Bone marrow (tissue), 2 donors: ENCODE measurements at places on chromosomes 5 and 9.

DNA sequence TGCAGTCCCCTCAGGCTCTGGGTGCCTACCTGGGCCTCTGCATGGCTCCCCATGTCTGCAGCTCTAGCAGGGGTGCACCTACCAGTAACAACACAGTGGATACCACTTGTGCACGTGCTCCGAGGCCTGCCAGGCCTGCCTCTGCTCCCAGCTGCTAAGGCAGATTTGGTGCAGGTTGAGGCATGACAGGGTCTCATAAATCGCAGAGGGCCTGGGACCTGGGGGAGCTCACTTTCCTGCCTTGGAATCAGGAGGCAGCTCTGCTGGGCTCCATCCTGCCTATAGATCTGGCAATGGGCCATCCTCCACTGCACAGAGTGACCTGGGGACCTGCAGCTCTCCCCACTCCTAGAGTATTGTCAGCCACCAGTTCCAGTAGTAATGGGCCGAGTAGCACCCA, 121.9 kb upstream of the CXCL14 start:
- DNase-seq: no peak

- no peak for DNase-seq
These were observed 357.0 kb downstream of the PTPRD start for GRCh38 chr9:10255758-10256157.

- DNase-seq: no peak
These were observed 473.0 kb downstream of the NTRK2 start for GRCh38 chr9:85142496-85142911.

- no peak for DNase-seq
These were observed 59.7 kb downstream of the ERBIN start for GRCh38 chr5:65986050-65986451.

DNA sequence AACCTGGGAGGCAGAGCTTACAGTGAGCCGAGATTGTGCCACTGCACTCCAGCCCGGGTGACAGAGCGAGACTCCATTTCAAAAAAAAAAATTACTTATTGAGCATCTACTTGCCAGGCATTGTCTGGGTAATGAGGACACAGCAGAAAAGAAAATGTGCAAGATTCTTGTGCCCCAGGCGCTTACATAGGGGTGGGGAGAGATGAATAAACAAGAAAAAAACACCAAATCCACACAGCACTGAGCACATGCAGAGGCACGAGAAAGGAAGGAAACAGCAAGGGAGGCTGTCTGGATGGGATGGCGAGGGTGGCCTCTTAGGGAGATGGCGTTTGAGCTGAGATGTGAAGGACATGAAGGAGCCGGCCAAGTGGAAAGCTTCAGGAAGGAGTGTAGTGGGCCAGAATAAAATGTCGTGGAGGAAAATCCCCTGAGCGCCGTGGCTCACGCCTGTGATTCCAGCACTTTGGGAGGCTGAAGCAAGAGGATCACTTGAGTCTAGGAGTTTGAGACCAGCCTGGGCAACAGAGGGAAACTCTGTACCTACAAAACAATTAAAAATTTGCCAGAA, 13.9 kb downstream of the DYNC2I2 start:
- no peak for DNase-seq
